ENCODE measurements at places on chromosomes 7 and 10. TPM values are rescaled to one million over a fixed set of nuclear protein-coding genes. Genes with fewer than 3 reads are reported as not detected.

The AGAP5 gene
- 22.3 TPM for polyA plus RNA-seq

The RET gene
- polyA plus RNA-seq = 17.0 TPM

The SYCE1 gene
- not detected for polyA plus RNA-seq

The FFAR4 gene
- polyA plus RNA-seq = not detected

The PMS2 gene
- polyA plus RNA-seq = not detected

The PARP12 gene
- 17.8 TPM for polyA plus RNA-seq

The ADAM8 gene
- 2.1 TPM for polyA plus RNA-seq

The NEUROG3 gene
- polyA plus RNA-seq = not detected

The ANKRD7 gene
- not detected for polyA plus RNA-seq

The SLC13A1 gene
- not detected for polyA plus RNA-seq

The ADRB1 gene
- 0.50 TPM for polyA plus RNA-seq

The ZNF804B gene
- not detected for polyA plus RNA-seq

The VGF gene
- polyA plus RNA-seq = not detected

The CCL26 gene
- 2.1 TPM for polyA plus RNA-seq

The PITX3 gene
- polyA plus RNA-seq = 12.2 TPM

The LLCFC1 gene
- polyA plus RNA-seq = 0.69 TPM

The ETV1 gene
- polyA plus RNA-seq = 18.5 TPM

The POLL gene
- polyA plus RNA-seq = 56.0 TPM

The TMEM270 gene
- polyA plus RNA-seq = not detected

The UPK3B gene
- polyA plus RNA-seq = 0.57 TPM

The MMP21 gene
- not detected for polyA plus RNA-seq

The OGDHL gene
- 0.60 TPM for polyA plus RNA-seq

The SPDYE11 gene
- 0.17 TPM for polyA plus RNA-seq

The RAB11FIP2 gene
- polyA plus RNA-seq = 24.6 TPM

The CCDC172 gene
- not detected for polyA plus RNA-seq

The MRC1 gene
- 15.8 TPM for polyA plus RNA-seq

The GPR26 gene
- polyA plus RNA-seq = not detected

The PALS2 gene
- 7.4 TPM for polyA plus RNA-seq

The SEPTIN14 gene
- polyA plus RNA-seq = 0.12 TPM

The SUV39H2 gene
- polyA plus RNA-seq = 13.9 TPM

The CTAGE15 gene
- polyA plus RNA-seq = not detected

The SUGCT gene
- 3.3 TPM for polyA plus RNA-seq

The SCART1 gene
- polyA plus RNA-seq = 1.3 TPM

The SKAP2 gene
- 14.7 TPM for polyA plus RNA-seq

The PNLIPRP2 gene
- polyA plus RNA-seq = 0.41 TPM

The UNC5B gene
- 11.3 TPM for polyA plus RNA-seq
